ENCODE measurements at places on chromosomes 4 and X.
A peak's percentile ranks its signal among the peaks of the same experiment; 100 is the strongest.

GRCh38 chr4:104973708-104974107, 173.0 kb upstream of the TET2 start:
- no peak for DNase-seq

GRCh38 chrX:110146521-110146920, 143.6 kb downstream of the TMEM164 start:
- DNase-seq: no peak

DNA sequence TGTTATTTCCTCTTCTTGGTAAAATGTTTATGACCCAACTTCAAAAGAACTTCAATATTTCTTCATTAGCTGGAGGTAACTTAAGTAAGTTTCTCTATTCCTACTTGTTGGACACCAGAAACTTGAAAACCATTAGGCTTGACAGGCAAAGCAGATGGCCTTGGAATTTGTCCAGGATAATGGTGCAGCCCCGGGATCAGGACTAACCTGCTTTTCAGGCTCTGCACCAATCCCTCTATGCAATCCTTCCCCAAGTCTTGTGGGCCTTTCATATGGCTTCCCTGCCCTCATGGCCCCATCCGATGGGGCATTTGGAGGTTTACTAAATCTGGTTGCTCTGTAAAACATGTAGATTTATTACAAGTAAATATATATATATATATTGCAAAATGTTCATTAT, 68.5 kb downstream of the SPINK2 start:
- no peak for DNase-seq

DNA sequence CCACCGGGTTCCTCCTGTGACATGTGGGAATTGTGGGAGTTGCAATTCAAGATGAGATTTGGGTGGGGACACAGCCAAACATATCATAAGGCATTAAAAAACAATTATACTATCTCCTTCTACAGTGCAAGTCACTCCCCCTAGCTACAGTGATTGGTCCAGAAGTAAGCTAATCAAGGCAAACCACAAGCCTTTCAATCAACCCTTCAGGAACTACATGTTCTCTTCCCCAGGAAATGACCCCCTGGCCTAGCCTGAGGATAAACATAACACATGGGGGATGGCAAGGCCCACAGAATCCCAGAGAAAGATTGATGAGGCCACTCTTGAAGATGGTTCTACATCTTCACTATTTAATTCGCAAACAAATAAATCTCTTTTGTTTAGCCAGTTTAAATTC, 25.2 kb upstream of the FAM241A start:
- DNase-seq: no peak

GRCh38 chr4:78207951-78208350, 150.8 kb downstream of the FRAS1 start:
- no peak for DNase-seq

DNA sequence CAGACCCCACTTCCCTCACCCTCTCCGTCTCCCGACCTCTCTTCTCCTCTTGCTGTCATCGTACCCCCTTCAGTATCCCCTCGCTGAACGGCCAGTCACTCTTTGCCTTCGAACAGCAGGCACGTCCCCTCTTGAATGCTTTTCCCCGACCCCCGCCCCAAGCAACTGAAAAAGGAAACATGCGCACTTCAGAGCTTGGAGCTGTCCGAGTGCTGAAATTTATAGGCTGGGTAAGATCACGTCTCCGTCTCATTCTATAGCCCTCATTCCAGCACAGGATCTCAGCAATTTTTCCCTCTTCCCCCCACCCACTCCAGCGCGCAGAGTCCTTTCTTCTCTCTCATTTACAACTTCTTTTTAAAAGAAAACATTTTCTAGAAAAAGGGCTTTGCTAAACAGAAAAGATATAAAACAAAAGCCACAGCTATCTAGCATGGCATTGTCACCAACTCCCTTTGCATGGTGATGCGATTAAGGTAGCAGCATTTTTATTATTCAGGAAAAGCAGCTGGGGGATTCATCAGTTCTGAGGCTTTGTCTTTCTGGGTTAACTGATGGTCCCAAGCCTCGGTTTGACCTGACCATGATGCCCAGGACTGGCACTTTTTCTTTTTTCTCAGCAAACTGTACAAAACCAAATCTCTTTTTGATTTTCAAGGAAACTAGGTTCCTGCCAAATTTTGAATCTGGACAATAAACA, at the start of gene GLRA2:
TSS of gene GLRA2 (plus strand) at position 247 of the 700 bp plus-strand sequence. CDS start 522 bp downstream, outside the sequence.
- DNase-seq: no peak

DNA sequence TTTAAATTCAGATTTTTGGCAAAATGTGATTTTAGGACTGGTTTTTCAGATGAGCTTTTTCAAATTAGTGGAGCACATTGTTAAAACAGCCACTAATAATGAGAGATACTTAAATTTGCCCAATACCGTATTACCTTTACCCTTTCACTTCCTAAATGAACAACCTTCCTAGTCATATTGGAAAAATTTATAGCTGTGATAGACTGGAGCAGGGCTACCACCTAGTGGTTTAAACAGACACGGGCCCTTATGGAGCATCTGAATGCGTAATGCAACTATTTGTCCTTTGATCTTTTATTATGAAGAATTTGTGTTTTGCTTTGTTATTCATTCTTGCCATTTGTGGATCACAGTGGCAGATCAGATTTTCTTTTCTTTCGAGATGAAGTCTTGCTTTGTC, 72.7 kb downstream of the KDM6A start:
- no peak for DNase-seq

- DNase-seq: no peak
Observed at GRCh38 chr4:183563874-183564273, 59.0 kb downstream of the ING2 start.

DNA sequence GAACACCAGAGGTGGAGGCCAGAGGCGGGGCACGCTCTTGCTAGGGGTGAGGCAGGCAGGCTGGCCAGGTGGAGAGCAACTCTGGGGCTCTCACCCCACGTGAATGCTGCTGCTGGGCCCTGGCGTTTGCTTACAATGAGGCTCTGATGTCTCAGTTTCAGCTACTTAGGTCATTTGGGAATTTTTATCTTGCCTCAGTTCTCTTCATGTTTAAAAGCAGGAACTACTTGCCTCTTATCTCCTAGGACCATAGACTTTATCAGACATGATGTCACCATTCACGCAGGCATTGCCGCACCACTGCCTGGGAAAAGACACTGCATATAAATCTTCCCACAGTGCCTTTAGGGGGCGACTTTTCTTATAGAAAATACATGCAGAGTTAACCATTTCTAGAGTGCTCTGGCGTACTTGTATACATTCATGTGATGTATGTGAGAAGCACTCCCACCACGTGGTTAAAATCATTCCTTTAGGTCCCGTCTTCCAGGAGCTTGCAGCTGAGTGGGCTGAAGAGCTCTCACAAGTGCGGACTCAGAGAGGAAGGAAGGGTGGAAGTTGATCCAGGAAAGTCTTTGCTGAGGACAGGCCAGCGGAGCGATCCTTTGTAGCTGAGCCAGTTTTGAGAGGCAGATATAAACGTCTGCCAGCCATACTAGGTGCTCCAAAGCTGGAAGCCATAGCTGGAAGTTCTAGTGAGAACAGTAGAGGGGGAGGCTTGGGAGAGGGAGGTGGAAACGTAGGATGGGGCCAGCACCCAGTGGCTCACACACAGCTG, 84.3 kb upstream of the CLDN34 start:
- DNase-seq: no peak

GRCh38 chr4:122617597-122618593, 3.0 kb downstream of the IL21 start:
- no peak for DNase-seq

GRCh38 chr4:188905248-188905647, 766.0 kb downstream of the TRIML1 start:
- no peak for DNase-seq

DNA sequence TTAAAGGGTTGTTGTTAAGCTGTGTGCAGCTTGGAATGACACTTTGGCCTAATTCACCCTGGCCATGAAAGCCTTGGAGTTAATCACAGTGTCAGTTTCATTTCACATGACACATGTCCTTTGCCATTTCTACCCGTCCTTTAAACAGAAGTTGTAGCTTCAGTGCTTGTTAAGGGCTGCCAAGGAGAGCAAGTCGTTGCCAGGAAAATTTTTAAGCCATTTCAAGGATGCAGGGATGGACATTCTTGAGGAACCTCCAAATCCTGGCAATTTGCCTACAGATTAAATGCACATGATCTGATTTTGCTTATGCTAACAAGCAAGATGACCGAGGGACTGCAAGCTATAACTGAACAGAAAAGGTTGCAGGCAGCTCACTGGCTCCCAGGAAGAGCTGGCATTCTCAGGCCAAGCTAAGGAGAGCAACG, 40.5 kb downstream of the SETD7 start:
- DNase-seq: no peak

DNA sequence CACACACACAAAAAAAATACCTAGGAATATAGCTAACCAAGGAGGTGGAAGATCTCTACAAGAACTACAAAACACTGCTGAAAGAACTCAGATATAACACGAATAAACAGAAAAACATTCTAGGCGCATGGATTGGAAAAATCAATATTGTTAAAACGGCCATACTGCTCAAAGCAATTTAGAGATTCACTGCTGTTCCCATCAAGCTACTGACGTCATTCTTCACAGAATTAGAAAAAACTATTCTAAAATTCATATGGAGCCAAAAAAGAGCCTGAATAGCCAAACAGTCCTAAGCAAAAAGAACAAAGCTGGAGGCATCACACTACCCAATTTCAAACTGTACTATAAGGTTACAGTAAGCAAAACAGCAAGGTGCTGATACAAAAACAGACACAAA, 390.2 kb downstream of the IDS start:
- no peak for DNase-seq

- DNase-seq: no peak
Observed at GRCh38 chr4:88223516-88223915, 60.8 kb downstream of the PPM1K start.

- DNase-seq: no peak
Observed at GRCh38 chr4:134470544-134470943, 269.0 kb upstream of the PABPC4L start.

GRCh38 chr4:181939199-181939945, 303.8 kb upstream of the TENM3 start:
- DNase-seq: no peak

DNA sequence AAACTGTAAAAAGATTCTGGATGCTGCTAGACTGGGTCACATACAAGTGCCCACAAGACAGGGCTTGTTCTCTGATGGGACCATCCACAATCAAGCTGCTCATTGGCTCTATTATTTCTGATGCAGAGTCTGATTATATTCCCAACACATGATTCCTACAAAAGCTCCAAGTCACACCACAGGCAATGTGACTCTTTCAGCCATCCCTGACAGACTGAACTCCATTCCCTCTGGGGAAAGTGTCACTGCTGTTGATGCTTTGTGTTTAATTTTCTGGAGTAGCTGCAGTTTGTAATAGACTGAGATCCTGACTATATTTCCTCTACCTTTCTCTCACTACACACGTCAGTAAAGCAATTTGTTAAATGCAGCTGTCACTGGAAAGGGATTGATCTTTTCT, 55.4 kb upstream of the BCLAF3 start:
- no peak for DNase-seq

GRCh38 chrX:120036704-120037103, 40.8 kb downstream of the RHOXF2B start:
- no peak for DNase-seq

GRCh38 chrX:11242704-11243103, 50.5 kb upstream of the AMELX start:
- DNase-seq: no peak

DNA sequence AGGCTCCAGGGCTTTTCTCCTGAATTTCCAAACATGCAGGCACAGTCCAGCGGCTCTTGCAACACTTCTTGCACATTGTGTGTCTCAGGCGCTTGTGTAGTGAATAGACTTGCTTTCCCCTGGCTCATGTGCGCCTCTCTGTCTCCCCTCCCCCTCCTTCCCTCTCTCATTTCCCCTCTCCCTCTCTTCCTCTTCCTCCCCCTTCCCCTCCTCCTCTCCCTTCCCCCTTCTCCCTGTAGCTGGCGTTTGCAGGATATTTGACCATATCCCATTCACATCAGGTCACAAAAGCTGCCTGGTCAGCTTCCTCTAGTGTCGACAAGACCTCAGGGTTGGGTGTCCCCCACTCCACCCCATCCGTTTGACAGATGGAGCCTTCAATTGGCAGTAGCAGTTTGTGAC, 2.4 kb downstream of the CHST7 start:
- no peak for DNase-seq

GRCh38 chr4:61223385-61223784, 23.3 kb downstream of the ADGRL3 start:
- DNase-seq: no peak

GRCh38 chr4:67103001-67103747, 442.1 kb downstream of the CENPC start:
- DNase-seq: no peak

GRCh38 chr4:44804301-44804700, 77.9 kb upstream of the GNPDA2 start:
- DNase-seq: no peak

GRCh38 chr4:127856813-127857447, 23.8 kb upstream of the PLK4 start:
- no peak for DNase-seq

DNA sequence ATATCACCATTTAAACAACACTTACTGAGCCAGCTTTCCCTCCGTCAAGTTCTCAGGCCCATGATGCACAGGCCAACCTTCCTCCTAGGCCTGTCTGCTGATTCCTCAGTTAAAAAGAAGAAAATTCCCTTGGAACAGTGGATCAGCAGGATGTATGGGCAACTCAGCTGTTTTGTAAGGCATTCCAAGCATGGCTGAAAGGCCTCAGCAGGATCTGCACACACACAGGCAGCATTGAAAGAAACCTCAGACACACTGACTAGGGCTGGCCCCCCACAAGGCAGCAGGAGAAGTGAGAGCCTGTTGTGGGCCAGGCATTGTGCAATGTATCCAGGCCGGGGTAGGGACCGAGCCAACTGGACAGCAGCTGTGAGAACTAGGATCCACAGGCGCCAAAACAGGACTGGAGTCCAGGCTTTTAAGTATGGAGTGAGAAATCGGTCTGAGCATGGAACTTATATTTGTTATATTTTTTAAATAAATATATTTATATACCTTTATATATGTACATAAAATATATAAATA, 171.4 kb downstream of the NWD2 start:
- DNase-seq: no peak

DNA sequence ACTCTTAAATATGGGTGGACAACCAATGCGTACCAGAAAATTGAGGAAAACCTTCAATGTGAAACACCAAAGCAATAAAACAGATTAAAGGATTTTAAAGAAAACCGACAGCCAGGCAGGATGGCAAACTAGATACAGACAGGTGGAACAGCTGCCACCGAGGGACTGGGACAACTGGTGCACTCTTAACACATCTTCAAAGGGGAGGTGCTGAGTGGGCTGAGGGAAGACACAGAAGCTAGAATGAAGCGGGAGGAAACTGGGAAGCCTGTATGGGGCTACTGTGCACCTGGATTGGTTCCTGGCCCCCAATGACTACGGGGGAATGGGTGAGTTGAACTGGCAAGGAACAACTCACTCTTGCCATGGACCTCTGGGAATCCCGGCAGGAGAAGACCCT, 20.7 kb downstream of the ZNF280C start:
- no peak for DNase-seq

GRCh38 chr4:173371292-173372192, 788 bp downstream of the SAP30 start:
- DNase-seq: peak; percentile 23

Data from activated T-helper 1 cell treated with anti-CD3 and anti-CD28 coated beads, Interleukin-2, amount 50 U/mL, for 16 hours (primary cell).